Thoracic aorta endothelial cell (primary cell): ENCODE measurements at places on chromosomes 12 and 14. TPM values are rescaled to one million over a fixed set of nuclear protein-coding genes. Genes with fewer than 3 reads are reported as not detected.

SLC8A3 gene
- 0.07 and 0.27 TPM in 2 replicates for total RNA-seq

SYNE2 gene
- 36.8 and 39.3 TPM in 2 replicates for total RNA-seq

FOXN4 gene
- not detected in 2 replicates for total RNA-seq

SLC24A4 gene
- total RNA-seq: under 0.01 TPM in 1 of 2 replicates, not detected in the other

PPP4R4 gene
- total RNA-seq: under 0.01 TPM in 2 replicates
